NCI-H2029 treated with DMSO at 0.1 percent for 48 hours (cell line): ENCODE measurements at places on chromosomes 7 and 10.

- DNase-seq = no peak
Measured at GRCh38 chr10:50527442-50528043, 96.2 kb downstream of the SGMS1 start.

- DNase-seq = no peak
Measured at GRCh38 chr7:151062399-151063211, 3.2 kb downstream of the SLC4A2 start.

DNA sequence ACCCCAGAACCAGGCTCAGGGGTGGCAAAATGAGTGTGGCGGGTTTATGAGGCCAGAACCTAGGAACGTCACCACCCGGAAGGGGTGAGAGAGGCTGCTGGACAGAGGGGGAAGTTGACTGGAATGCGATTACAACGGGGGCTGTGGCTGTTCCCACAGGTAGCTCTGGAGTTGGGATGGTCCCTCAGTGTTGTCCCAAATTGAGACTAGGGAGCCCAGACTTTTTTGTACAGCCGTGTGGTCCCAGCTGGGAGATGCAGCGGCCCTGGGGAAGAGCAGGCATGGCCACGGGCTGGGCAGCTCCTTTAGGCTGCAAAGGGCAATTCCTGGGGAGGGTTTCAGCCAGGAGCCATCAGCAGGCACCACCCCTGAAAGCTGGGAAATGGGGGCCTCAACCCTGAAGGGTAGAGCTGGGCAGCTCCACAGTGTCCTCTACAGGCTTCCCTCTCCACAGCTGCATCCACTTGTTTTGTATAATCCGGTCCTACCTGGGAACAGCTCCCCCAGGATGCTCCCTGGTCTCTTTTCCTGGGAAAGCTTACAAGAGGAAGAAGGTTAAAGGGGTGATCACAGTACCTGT is 11.0 kb upstream of the GDF10 start:
- no peak for DNase-seq

- DNase-seq = no peak
Measured at GRCh38 chr7:30184791-30185487, 50.2 kb downstream of the MTURN start.
